A549 treated with Mapracorat at 1 μM for 4 hours (cell line): ENCODE measurements at places on chromosomes 3 and 15. TPM values are rescaled to one million over a fixed set of nuclear protein-coding genes. Genes with fewer than 3 reads are reported as not detected.

Gene GOLGA8J
- 0.12 to 0.17 TPM in 2 of 5 replicates, not detected in the others for total RNA-seq

Gene C3orf70
- 0.02 to 0.05 TPM (median 0.04 TPM) in 3 of 5 replicates, not detected in the others for total RNA-seq

Gene CLEC3B
- 0.27 TPM in 1 of 5 replicates, not detected in the others for total RNA-seq

Gene LRRC15
- total RNA-seq: 0.12 to 0.17 TPM (median 0.14 TPM) in 5 replicates

Gene CHDH
- 1.7 to 2.9 TPM (median 2.2 TPM) in 5 replicates for total RNA-seq

Gene CAMP
- not detected in 5 replicates for total RNA-seq

Gene ENTPD3
- 0.05 TPM in 1 of 5 replicates, not detected in the others for total RNA-seq

Gene ZNF80
- total RNA-seq: not detected in 5 replicates

Gene GBE1
- 21.9 to 26.6 TPM (median 25.0 TPM) in 5 replicates for total RNA-seq

Gene SLC22A13
- total RNA-seq: not detected in 5 replicates

Gene SHISA5
- total RNA-seq: 106 to 134 TPM (median 129 TPM) in 5 replicates
